ENCODE measurements at places on chromosomes 6 and 20. TPM values are rescaled to one million over a fixed set of nuclear protein-coding genes. Genes with fewer than 3 reads are reported as not detected.

Gene C4A
- total RNA-seq = 61.5 TPM

DNA sequence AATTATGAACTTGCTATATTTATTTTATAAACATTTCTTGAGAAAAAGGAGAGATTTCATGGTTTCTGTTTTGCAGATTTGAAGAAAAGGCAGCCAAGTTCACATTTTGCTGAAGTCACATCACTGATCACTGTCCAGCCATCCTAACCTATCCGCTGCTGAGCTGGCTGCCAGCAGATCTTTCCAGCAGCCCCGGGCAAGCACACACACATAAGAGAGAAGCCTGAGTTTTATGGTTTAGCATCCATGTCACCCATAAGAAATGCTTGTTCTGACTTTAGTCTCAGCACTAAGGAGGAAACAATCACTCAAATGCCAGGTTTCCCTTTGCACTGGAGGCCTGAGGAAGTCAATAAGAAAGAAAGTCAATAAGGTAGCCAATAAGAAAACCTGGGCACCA is 287.1 kb downstream of the SMOC2 start:
- no peak for DNase-seq

GRCh38 chr6:131791476-131791875 is 16.3 kb upstream of the ENPP1 start:
- DNase-seq = no peak

DNA sequence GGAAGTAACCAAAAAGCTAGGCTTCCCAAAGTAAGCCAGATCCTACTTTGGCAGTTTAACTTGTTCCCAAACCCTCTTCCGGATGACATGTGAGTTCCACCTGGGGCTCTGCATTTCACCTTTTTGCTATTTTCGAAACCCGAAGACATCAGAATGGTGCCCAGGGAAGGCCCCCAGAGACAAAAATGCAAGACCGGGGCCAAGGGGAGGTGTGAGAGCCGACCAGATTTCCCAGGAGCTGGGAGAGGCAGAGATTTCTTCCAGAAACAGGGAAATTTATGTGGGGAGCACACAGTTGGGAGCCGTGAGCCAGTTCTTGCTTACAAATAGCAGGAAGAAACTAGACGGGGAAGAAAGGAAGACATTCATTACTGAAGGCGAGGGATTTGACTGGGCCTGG is 209.7 kb downstream of the ZNF217 start:
- no peak for DNase-seq

DNA sequence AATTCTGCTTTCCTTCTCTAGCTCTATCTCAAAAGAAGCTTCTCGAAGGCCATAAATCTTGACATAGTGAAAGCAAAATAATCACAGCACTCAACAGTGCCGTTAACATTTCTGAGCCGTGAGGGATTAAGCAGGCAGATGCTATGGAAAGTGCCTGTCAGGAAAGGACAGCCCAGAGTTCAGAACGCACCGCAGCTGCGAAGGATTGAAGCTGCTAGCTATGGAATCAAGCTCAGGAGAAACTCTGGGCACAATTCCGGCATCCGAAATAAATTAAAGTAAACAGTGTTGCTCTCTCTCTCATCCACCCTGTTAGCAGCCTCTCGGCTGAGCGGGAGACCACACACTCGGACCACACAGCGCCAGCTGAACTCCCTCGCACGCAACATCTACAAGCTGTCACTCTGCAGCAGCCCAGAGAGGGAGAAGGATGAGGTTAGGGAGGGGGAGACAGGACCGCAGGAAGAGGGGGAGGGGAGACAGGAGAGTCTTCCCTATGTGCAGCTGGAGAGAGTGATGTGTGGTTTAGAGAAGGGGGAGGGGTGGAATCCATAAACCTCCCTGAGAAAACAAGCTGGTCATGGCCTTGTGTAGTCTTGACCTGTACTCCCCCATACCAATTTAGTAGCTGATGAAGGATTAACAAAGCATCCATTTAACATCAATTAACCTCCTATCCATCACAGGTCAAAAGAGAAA is 9.0 kb downstream of the EXOC2 start:
- no peak for DNase-seq

Data from Right ventricle myocardium superior (tissue), 1 donor.